ENCODE measurements at places on chromosomes 16 and 17. TPM values are rescaled to one million over a fixed set of nuclear protein-coding genes. Genes with fewer than 3 reads are reported as not detected.

The GPRC5B gene
- not detected for total RNA-seq

DNA sequence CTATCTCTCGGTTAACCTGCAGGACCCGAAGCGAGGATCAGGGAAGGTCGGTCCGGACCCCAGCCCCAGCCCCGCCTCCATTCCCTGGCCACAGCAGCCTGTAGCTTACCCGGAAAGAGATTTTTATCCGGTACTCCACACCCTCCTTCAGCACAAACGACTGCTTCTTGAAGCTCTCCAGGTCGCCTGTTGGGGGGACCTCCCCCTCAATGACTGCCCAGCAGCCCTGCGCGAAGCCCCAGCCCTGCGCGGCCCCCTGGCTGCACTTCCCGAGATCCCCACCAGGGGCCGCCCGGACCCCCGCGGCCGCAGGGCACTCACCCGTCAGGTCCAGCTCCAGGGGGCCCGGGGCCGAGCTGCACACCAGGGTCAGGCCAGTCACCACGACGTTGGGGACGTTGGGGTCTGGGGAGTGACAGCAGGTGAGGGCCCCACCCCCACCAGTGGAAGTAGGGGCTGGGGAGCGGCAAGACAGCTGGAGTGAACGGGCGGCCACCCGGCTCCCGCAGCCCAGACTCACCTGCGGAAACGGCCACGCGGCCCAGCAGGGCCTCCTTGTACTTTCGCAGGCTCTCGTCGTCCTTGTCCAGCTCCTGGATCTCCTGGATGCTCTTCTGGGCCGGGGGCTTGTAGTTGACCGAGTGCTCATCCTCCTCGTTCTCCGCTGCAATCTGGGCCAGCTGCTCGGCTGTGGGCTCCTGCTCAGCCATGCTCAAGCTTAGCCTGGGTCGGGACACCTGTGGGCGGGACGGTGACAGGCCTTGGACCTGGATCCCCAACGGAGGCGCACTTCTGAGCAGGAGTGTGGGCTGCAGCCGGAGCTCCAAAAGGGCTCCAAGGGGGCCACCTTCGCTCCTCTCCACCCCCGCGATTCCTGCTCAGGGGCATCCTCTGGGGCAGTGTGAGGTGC lies 1.7 kb downstream of the ARHGDIA start:
- peak; percentile 52 for DNase-seq

The TSNAXIP1 gene
- total RNA-seq, result 0.68 TPM

GRCh38 chr17:3915995-3916696 lies at the start of gene P2RX1:
TSS of gene P2RX1 (minus strand) at chr17:3916465. CDS start at chr17:3916225, 240 bp downstream.
- DNase-seq, result peak; percentile 62

DNA sequence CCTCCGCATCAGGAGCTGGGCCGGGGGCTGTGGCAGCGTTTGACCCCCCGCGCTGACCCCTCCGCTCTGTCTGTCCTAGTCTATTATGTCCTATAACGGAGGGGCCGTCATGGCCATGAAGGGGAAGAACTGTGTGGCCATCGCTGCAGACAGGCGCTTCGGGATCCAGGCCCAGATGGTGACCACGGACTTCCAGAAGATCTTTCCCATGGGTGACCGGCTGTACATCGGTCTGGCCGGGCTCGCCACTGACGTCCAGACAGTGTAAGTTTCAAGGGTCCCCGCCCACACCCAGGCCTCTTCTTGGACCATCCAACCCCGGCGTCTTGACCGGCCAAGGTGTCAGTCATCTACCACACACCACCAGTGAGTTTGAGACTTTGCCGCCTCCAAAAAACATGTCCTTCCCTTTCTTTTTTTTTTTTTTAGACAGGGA lies 548 bp downstream of the PSMB3 start:
- no peak for DNase-seq

The CASKIN1 gene
- total RNA-seq, result not detected

The TBC1D3L gene
- 7.9 TPM for total RNA-seq

DNA sequence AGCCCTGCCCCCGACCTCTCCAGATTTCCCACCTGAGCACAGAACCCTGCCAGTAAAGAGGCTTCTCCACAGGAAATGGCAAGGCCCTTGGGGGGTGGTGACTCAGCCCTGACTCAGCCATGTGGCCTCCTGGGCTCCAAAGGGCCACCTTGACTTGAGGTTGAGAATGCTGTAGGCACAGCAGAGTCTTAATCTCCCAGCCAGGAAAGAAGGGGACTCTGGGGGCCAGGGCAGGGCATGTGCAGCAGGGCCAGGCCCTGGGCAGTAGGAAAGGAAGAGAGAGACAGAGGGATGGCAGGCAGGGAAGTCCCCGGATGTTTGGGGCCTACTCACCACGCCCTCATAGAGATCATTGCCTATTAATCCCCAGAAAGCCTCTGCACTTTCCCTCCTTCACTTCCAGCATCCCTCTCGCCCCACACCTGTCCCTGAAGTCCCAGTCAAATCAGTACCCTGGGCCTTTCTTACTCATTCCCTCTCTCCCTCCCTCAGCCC lies 4.8 kb upstream of the ITGA3 start:
- DNase-seq, result no peak

The CCDC78 gene
- total RNA-seq, result 7.7 TPM

DNA sequence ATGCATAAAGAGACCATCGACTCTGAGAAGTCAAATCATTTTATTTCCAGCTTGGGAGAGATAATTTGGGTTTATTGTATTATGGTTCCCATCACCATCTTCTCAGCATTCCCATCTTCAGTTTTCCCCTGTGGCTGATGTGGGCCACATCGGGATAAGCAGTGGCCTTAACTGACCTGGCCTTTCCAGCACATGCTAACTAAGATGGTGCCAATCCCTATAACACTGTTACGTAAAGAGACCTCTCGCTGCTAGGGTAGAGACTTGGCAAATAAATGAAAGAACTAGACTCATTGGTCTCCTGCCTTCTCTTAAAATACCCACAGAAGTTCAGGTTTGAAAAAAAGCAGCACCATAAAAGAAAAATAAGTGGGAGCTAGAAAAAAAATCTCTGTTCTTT lies 49.4 kb downstream of the VPS35L start:
- no peak for DNase-seq

The TEKT5 gene
- 1.1 TPM for total RNA-seq

DNA sequence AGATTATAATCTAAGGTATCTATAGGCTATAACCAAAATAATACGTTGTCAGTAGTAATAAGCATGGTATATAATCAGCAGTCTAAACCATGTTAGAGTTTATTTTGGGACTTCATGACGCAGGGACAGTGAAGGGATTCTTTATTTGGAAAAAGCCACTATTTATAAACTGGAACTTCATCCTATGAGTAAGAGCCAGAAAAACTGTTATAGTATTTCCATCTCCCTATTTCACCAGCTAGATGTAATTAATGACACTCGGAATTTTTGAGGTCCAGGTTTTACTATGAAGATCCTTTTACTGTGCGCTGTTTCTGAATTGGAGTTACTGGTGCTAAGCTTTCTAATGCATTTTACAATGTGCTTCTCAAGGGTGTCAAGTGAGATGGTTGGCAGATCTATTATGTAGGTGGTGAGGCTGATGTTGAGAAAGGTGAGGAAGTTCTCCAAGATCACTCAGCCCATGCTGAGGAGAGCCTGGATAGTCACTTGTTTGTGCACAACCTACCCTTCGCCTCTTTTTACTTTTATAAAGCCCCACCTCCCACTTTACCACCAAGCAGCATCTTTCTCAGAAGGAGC lies 149.3 kb downstream of the MSI2 start:
- DNase-seq, result no peak

- DNase-seq, result no peak
Measured at GRCh38 chr16:4245077-4245791, 3.4 kb upstream of the SRL start.
